Mammary microvascular endothelial cell (primary cell): ENCODE measurements at places on chromosomes 5 and 9. TPM values are rescaled to one million over a fixed set of nuclear protein-coding genes. Genes with fewer than 3 reads are reported as not detected.

Gene MPDZ
- total RNA-seq: 32.8 and 35.4 TPM in 2 replicates

Gene TLX3
- not detected in 2 replicates for total RNA-seq

Gene ARID3C
- total RNA-seq: 0.34 TPM in 1 of 2 replicates, not detected in the other

Gene OBP2B
- not detected in 2 replicates for total RNA-seq

Gene GLRA1
- not detected in 2 replicates for total RNA-seq

Gene ZNF879
- total RNA-seq: 2.0 and 2.7 TPM in 2 replicates

Gene AK8
- total RNA-seq: 0.07 and 0.15 TPM in 2 replicates
